ENCODE measurements at places on chromosomes 1 and 21.

DNA sequence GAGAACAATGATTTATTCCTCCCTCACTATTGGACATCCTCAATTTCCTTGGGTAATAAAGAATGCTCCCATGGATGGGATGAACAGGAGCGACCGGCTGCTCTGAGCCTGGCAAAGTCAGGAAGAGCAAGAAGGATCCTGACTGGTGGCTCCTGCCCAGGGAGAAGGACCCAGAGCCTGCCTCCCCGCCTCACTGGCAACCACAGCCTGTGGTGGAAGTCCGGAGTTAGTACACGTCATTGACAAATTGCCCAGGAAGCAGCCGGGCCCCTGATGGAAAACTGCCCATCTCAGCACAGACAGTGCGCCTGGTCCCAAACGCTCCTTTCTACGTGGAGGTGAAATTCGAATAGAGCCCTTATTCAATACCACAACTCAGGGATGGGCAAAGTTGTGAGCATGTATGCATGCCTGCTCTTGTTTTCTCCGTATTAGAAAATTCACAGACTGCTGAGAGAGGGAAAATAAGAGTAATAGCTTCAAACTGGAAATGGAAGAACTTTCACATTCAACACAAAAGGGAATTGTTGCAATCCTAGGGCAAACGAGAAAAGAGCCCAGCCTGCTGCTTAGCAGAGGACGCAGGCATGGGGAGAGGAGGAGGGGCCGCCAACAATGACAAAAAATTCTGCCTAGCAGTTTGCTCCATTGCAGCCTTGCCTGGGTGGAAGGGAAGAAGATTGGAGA lies 397.1 kb upstream of the VAMP3 start:
- peak; percentile 11 for DNase-seq
- H3K27ac ChIP-seq, result no peak overlapping the region
- H3K4me3 ChIP-seq, result no peak overlapping the region
- H3K27me3 ChIP-seq, result no peaks in the 10 kb centered on the region
- H3K4me1 ChIP-seq, result no peaks in the 10 kb centered on the region

DNA sequence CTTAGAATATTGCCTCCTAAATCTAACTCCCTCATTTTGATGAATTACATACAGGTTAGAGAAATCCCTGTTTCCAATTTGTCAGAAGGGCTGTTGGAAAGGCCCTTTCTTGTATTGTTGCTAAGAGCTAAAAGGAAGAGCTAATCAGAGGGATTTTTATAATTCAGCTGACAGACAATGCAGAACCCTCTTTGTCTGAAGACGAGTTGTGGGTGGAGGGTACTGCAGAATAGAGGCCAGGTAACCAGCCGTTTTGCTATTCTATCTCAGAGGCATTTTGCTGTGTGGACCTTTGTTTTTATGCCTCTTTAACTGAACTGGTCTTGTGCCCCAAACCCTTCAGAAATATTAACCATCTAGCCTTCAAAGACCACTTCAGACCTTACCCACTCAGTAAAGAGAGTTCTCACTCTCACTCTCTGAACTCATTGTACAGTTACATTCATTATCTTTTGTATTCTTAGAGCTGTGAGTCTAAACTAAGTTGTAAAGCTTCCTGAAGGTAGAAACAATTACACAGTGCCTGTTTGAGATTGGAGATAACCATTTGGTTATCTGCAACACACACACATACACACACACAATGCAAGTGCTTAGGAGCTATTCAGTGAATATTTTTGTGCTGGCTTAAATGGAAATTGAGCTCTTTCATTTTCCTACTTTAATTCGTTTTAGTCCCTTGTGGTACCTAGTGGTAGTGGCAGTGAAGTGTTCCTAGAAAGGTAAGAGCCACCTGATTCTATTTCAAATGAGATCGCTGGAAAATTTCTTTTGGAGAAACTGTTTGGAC lies 19.7 kb downstream of the KPNA6 start:
- H3K36me3 ChIP-seq, result peaks cover 9% of the 10 kb centered on the region
- no peaks in the 10 kb centered on the region for H3K27me3 ChIP-seq
- peaks cover 21% of the 10 kb centered on the region for H3K4me1 ChIP-seq
- no peak for DNase-seq
- no peak overlapping the region for H3K4me3 ChIP-seq

- H3K27me3 ChIP-seq, result no peaks in the 10 kb centered on the region
- H3K27ac ChIP-seq, result no peak overlapping the region
- H3K4me1 ChIP-seq, result no peaks in the 10 kb centered on the region
- no peak for DNase-seq
These were observed 129.8 kb downstream of the CYYR1 start for GRCh38 chr21:26443291-26443690.

DNA sequence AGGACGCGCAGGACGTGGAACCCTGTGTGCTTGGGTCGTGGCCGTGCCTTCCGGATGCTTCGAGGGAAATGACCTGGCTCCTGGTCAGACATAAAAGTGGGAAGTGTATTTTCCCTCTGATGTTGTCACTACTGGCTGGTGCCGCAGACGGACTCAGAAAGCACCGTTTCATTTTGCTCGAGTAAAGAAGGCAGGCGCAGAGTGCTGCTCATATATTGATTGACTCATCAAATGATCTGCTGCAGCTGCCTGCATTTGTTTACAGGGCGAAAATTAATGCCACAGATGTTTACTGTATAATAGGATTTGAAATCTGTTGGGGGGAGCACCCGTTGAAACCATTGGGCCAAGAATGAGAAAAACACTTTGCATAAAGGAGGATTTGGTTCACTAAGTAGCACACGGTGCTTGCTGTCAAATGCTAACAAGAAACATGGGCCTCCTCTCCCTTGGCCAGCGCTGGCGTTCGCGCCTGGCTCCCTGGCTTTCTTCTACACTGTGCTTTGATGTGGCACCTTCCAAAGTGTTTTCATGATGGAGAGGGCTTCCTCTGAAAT lies 365.5 kb downstream of the CAMTA1 start:
- H3K27me3 ChIP-seq, result no peaks in the 10 kb centered on the region
- no peak overlapping the region for H3K27ac ChIP-seq
- peaks cover 7% of the 10 kb centered on the region for H3K4me1 ChIP-seq
- no peak for DNase-seq
- no peaks in the 10 kb centered on the region for H3K36me3 ChIP-seq

DNA sequence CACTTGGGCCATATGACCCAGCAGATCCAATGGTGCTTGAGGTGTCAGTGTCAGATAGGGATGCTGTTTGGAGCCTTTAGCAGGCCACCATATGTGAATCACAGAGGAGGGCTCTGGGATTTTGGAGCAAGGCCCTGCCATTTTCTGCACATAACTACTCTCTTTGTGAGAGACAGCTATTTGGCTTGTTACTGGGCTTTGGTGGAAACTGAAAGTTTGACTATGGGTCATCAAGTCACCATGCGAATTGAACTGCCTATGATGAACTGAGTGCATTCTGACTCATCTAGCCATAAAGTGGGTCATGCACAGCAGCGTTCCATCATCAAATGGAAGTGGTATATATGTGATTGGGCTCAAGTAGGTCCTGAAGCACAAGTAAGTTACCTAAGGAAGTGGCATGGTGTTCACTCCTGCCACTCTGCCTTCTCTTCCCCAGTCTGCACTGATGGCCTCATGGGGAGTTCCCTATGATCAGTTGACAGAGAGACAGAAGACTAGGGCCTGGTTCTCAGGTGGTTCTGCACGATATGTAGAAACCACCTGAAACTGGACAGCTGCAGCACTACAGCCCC lies 447.3 kb downstream of the AGBL4 start:
- H3K27ac ChIP-seq, result no peak overlapping the region
- no peak overlapping the region for H3K4me3 ChIP-seq
- no peaks in the 10 kb centered on the region for H3K4me1 ChIP-seq
- H3K27me3 ChIP-seq, result no peaks in the 10 kb centered on the region

DNA sequence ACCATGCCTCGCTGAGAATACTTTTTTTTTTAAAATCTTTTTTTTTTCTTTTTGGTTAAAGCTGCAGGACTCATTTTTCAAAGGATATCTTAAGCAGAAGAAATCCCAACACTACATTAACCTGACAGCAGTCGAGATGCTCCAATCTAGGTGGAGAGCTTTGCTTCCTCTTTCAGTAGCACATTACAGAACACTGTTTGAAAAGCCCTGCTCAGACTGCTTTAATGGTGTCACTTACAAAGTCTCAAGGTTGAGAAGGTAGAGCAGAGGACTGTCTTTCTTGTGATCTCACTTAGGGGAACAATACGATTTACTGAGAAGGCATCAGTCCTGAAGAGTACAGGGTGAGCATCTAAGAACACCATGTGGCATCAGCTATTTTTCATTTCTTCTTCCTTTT lies 21.0 kb upstream of the CPLANE2 start:
- no peak for DNase-seq
- H3K27me3 ChIP-seq, result no peaks in the 10 kb centered on the region
- H3K27ac ChIP-seq, result no peak overlapping the region
- H3K4me1 ChIP-seq, result peaks cover 3% of the 10 kb centered on the region
- peaks cover 35% of the 10 kb centered on the region for H3K36me3 ChIP-seq
- H3K4me3 ChIP-seq, result no peak overlapping the region

DNA sequence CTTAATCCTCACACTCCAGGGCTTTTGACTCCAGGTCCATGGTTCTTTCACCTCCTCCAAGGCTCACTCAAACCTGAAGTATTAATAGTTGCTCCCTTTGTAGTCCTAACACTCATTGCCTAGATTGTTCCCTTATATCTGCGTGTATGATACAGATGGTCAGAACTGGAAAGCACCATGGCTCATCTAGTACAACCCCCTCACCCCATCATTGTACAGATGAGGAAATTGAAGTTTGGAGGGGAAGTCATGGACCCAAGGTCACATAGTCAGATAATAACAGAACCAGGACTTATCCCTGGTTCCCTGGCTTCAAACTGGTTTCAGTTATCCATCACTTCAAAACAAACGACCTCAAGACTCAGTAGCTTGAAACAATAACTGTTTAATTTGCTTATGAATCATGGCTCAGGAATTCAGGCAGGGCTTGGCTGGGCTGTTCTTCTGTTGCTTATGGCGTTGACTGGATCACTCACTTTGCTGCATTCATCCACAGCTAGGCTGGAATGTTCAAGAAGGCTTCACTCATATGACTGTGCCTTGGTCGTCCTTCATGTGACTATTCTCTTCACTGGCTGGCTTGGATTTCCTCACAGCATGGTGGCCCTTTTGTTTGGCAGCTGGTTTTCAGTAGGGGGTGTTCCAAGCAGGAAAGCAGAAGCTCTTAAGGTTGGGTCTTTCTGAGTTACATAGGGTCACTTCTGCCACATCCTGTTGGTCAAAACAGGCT lies 5.0 kb downstream of the NOS1AP start:
- H3K36me3 ChIP-seq, result no peaks in the 10 kb centered on the region
- no peaks in the 10 kb centered on the region for H3K27me3 ChIP-seq
- DNase-seq, result no peak
- H3K4me3 ChIP-seq, result no peak overlapping the region
- peaks cover 13% of the 10 kb centered on the region for H3K4me1 ChIP-seq

DNA sequence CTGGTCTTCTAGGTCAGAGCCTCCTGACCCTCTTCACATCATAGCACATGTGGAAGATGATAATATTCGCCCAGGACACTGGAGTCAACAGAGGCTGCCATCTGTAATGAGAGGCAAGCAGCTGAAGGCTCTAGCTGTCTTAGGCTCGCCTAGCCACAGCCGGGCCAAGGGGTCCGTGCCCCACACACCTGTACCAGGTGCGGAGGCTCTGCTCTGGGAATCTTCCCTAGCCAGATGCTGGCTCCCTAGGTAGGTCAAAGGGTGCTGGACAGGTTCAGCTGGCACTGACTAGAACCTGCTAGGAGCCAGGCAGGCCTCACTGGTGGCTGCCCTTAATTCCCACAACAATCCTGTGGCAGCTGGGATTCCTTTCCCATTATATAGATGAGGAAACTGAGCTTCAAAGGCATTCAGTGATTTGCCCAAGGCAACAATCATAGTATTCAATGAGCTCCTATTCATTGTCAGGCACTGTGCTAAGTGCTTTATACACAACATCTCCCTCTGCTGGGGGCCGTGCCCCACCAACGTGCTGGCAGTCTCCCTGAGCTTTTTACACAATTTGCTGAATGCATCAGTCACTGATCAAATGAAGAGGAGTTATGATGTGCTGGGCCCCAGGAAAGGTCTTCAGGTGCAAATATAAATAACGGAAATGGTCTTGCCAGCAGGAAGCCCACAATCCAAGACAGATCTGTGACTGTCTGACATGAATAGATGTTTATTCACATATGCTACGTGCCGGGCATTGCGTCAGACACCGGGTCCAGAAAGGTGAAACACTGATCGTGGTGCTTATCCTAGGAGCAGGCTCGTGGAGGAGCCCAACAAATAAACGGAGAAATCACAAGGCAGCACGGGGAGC lies 58.0 kb downstream of the DDX20 start:
- no peak overlapping the region for H3K4me3 ChIP-seq
- no peak overlapping the region for H3K27ac ChIP-seq
- no peaks in the 10 kb centered on the region for H3K36me3 ChIP-seq
- no peak for DNase-seq
- H3K4me1 ChIP-seq, result no peaks in the 10 kb centered on the region
- no peaks in the 10 kb centered on the region for H3K27me3 ChIP-seq

- peaks cover 68% of the 10 kb centered on the region for H3K4me1 ChIP-seq
- H3K27ac ChIP-seq, result peak overlapping the region; percentile 81
- H3K36me3 ChIP-seq, result no peaks in the 10 kb centered on the region
- DNase-seq, result peak; percentile 69
- H3K4me3 ChIP-seq, result peak overlapping the region; percentile 17
- no peaks in the 10 kb centered on the region for H3K27me3 ChIP-seq
These were observed 70.5 kb downstream of the SSBP3 start for GRCh38 chr1:54335755-54336108.

DNA sequence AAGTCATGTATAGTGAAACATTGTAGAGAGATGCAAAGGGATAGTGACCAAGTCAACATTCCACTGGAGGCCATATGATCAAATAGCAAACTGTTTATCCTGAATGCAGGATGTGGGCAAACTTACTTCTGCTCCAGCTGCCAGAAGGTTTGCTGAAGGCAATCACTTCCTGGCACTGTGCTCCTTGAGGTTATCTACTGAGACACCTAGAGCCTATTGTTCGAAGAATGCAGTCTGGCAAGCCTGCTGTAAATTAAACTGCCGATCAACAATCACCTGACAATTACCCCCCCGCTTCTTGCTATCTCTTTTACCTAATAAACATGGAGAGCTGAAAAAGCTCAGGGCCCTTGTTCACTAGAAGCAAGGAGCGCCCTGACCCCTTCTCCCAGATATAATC lies 139.4 kb upstream of the B3GALT2 start:
- H3K36me3 ChIP-seq, result no peaks in the 10 kb centered on the region
- no peaks in the 10 kb centered on the region for H3K4me1 ChIP-seq
- no peak overlapping the region for H3K27ac ChIP-seq
- H3K4me3 ChIP-seq, result no peak overlapping the region

DNA sequence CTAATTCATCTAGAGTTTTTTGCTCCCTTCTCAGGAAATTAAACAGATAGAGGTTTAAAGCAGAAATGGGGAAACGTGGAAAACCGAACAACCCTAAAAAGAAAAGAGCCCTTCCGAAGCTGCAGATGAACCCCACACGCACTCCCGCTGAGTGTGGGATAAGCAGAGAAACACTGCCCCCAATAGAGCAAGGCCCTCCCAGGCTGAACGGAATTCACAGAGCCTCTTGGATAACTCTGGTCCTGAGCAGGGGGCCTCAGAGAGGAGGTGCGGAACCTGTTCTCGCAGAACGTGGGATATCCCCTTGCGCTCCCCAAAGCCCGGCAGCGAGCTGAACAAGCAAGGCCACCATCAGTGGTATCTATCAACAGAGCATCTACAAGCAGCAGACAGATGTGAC lies 44.9 kb downstream of the SSBP3 start:
- H3K27ac ChIP-seq, result no peak overlapping the region
- H3K36me3 ChIP-seq, result no peaks in the 10 kb centered on the region
- H3K27me3 ChIP-seq, result no peaks in the 10 kb centered on the region
- H3K4me3 ChIP-seq, result no peak overlapping the region
- DNase-seq, result no peak

- H3K4me3 ChIP-seq, result no peak overlapping the region
- no peak overlapping the region for H3K27ac ChIP-seq
- no peaks in the 10 kb centered on the region for H3K36me3 ChIP-seq
- H3K4me1 ChIP-seq, result no peaks in the 10 kb centered on the region
These were observed 5.1 kb downstream of the NLRP3 start for GRCh38 chr1:247421074-247421473.
